PC-9 (cell line): ENCODE measurements at places on chromosomes 13 and 19. TPM values are rescaled to one million over a fixed set of nuclear protein-coding genes. Genes with fewer than 3 reads are reported as not detected.

GRCh38 chr13:26017932-26018665 lies 33.7 kb downstream of the SHISA2 start:
- no peak for DNase-seq

HIPK4 gene
- 0.37 and 0.38 TPM in 2 replicates for total RNA-seq

- no peak for DNase-seq
These were observed 90.5 kb downstream of the COL4A2 start for GRCh38 chr13:110397436-110398115.

SLC7A10 gene
- total RNA-seq = not detected in 2 replicates

DNA sequence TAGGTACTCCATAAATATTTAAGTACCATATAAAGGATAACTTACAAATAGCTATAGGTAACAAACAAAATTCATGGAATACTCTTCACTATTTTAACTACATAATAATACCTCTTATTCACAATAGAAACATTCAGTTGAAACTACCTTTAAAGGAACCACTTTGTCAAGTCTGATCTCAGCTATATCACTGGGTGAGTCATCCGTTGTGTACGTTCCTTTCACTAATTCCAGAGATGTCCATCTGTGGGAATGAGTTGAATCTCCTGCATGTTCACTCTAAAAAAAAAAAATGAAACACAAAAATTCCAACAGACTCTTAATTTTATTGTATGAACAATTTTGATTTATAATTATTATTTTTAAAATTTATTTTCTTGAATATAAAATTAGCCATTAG lies 149.4 kb upstream of the FBXL3 start:
- no peak for DNase-seq

FCHO1 gene
- total RNA-seq = 34.8 and 36.5 TPM in 2 replicates

GRCh38 chr19:14361824-14362223 lies 19.4 kb upstream of the ADGRE5 start:
- DNase-seq = no peak

- DNase-seq = no peak
These were observed 4.2 kb downstream of the NALCN start for GRCh38 chr13:101412076-101412475.

DNA sequence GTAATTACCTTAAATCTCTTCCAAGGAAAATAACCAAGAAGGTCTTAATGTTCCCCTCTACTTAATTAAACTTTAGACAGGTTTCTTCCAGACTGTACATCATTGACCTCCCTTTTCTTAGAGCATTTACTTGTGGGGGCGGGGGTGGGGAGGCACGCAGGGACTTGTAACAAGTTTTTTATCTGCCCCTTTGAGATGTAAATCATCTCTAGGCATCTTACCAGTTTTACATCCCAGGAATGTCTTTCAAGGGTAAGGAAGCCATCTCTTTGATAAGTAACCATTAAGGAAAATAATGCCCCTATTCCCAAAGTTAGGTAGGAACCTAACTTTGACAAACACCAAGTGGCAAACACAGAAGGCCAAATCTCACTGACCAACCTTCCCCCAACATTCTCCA lies 528.6 kb downstream of the SUCLA2 start:
- no peak for DNase-seq

- no peak for DNase-seq
These were observed 40.7 kb downstream of the PSG11 start for GRCh38 chr19:42985588-42985987.

DNA sequence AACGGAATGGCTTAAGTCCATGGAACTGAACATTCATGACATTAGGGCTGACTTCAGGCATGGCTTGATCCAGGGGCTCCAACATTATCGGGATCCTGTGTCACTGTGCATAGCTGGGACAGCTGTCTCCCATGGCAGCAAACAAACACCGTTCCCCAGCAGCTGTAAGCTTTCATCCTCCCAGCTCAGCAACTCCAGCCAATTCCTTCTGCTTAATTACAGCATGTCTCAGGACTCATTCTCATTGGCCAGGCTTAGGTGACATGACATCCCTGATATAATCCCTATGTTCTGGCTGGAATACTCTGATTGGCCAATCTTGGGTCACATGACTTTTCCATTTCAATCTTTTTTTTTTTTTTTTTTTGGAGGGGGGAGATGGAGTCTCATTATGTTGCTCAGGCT lies 10.9 kb upstream of the TLE5 start:
- DNase-seq = peak; percentile 55

- DNase-seq = no peak
These were observed 17.5 kb downstream of the MISP start for GRCh38 chr19:768424-768823.

CD22 gene
- total RNA-seq = 28.1 and 29.8 TPM in 2 replicates

ZSCAN4 gene
- total RNA-seq = not detected in 2 replicates

DNA sequence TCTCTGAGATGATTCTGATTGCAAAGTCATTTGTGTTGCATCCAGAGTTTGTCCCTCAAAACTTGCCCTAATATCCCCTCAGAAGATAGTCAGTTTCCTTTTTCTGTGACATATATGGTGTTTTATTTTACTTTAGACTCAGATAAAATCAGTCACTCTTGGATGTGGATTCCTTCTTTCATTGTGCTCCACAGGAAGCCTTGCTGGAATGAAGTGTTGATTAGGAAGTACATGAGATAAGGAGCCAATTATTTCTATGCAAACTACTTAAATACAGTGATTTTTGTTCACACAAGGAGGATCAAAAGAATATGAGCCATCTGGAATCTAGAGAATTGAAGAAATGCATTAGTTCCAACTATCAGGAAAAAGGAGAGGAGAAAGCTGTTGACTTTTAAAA lies 107.6 kb upstream of the RXFP2 start:
- DNase-seq = no peak

C19orf67 gene
- total RNA-seq = not detected in 2 replicates

DNA sequence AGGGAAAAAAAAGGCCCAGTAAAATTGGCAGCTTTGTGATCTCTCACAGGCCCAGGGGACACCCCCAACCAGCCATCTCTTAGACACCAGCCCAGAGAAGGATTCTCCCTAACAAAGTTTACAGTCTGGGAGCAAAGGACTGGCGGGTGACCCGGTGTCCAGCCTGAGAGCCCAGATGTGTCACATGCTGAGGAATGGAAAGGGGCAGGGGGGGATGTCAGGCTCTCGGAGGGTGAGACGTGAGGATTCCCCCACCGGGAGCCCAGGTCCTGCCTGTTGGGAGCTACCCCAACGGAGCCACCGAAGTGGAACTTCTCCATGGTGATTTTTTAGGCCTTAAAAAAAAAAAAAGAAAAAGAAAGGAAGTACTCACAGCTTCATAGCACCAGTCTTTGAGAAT lies 4.8 kb upstream of the CTXN1 start:
- DNase-seq = no peak
